ENCODE measurements at places on chromosomes 6 and 20.
A peak's percentile ranks its signal among the peaks of the same experiment; 100 is the strongest.

GRCh38 chr6:2579241-2579761 lies 171.4 kb downstream of the MYLK4 start:
- no peak for DNase-seq

DNA sequence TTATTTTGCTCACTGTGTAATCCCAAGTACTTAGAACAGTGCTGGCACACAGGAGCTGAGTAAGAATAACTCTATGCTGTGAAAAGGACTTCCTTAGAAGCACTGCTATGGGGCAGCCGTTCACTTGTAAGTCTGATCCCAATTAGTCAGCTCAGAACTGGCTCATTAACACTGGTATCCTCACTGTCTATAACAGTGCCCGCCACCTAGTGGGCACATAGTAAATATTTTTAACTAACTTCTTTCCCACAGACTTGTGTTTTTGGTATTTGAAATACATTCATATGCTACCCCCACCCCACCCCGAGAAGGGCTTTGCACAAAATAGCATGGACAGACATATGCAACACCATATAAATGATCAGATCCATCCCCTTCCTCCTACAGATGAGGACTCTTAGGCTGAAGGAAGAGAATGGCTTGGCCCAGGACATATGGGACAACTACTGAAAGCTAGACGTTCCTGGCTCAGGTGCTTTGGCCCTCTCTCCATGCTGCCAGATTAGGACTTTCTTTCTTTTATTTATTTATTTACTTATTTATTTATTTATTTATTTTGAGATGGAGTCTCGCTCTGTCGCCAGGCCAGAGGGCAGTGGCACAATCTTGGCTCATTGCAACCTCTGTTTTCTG lies 47.1 kb downstream of the DST start:
- DNase-seq: peak; percentile 50

DNA sequence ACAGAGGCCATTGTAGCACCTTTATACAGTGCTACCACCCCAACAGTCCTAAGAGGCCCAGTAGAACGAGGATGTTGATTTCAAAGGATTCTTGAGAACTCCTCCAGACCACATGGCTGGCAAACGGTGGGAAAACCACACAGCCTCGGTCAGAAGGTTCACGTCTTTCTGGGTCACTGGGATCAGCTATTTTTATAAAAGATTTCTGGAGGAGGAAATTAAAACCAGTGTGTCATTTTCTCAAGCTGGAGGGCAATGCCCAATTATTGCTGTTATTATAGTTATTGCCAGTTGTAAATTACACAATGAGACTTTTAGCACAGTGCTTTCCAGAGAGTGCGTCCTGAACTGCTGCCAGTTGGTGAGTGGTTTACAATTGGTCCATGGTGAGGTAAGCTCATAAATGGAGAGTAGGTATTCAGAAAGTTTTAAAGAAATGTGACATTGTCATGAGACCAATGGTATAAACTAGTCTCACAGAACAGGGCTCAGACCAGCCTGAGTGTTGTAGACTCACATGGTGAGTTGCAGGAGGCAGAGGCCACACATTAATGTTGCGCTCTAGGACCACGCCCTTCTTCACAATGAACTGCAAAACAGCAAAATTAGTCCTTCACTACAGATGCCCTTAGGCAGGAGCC lies 8.4 kb upstream of the PPP1R14C start:
- DNase-seq: no peak

DNA sequence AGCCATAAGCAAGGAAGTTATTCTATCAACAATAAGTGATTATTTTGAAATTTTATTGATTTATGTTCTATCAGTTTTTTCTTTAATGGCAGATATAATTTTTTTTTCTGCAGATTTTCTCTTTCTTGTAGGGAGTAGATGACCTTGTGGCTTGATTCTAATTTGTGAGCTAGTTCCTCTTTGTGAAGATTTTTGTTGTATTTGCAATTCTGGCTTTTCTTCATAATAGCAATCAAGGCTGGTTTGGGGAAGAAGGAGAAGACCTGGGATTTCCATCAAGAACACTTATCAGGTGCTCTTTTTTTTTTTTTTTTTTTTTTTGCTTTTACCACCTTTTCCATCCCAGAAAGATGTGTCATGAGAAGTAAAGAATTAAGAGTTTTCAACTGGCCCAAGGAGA lies 324.2 kb upstream of the MAN1A1 start:
- DNase-seq: no peak

GRCh38 chr6:43974643-43975230 lies 152.5 kb downstream of the MRPL14 start:
- DNase-seq: no peak

GRCh38 chr6:6885521-6886170 lies 222.1 kb upstream of the RREB1 start:
- peak; percentile 38 for DNase-seq

DNA sequence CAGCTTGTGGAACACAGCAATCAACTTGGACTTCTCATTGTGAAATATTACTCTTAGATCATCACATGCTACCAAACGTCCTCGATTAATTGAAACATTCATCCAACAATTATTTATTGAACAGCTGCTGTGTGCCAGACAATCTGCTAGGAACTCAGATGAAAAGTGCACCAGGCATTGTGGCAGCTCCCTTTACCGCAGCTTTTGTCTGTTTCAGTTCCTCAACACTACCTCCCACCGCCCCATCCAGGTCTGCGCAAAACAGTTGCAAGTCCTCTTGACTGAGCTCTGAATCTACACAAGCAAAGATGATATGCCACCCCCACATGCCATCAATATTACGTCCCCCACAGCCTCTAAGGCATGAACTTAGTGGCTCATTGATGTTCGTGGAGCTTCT lies 1094.4 kb upstream of the MAP3K7 start:
- no peak for DNase-seq

GRCh38 chr6:155011809-155012291 lies 16.7 kb downstream of the TIAM2 start:
- no peak for DNase-seq

DNA sequence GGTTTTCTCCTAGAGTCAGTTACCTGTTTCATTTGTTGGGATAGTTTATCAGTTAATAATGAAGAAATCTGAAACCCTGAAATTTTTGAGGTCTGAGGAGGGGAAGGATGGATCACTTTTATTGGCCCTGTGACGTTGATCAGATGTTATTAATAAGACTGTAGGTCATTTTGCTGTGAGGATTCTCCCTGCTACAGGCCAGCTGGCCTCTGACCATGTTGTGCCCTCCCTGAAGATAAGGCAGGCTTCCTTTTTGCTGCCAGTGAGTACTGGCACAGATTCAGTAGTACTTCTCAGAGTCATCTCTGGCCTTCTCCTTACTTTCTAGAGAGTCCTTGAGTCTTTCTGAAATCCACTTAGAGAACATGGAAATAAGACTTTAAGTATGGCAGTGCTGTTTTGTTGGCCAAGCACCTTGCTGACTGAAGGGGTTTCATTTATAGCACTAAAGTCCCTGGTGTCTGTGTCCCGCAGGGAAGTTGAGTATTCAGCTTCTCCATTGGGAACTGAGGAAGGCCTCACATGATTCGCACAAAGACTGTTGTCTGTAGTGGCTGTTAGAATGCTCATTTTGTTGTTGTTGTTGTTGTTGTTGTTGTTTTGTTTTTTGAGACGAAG lies 202.6 kb downstream of the DTNBP1 start:
- peak; percentile 77 for DNase-seq

DNA sequence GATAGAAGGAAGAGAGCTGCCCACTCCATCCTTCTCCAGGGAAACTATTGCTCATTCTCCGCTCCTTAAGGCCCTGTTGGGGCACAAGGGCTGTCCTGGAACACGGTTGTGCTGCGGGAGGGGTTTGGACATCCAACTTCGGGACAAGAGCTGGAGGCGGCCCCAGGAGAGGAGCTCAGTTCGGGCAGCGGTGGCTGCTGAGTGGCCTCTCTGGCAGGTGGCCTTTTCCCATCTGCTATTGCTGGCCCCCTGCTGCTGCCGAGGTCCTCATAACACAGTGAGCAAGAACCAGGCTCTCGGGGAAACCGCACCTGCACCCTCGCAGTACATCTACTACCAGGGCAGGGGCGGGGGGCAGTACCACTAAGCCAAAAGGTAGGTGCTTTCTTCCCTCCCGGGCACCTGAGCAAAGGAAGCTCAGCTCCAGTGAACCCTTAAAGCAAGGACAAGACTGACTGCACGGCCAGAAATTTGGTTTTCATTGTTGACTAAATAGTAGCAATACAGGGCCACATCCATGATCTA lies 63.7 kb downstream of the PSMG4 start:
- no peak for DNase-seq

DNA sequence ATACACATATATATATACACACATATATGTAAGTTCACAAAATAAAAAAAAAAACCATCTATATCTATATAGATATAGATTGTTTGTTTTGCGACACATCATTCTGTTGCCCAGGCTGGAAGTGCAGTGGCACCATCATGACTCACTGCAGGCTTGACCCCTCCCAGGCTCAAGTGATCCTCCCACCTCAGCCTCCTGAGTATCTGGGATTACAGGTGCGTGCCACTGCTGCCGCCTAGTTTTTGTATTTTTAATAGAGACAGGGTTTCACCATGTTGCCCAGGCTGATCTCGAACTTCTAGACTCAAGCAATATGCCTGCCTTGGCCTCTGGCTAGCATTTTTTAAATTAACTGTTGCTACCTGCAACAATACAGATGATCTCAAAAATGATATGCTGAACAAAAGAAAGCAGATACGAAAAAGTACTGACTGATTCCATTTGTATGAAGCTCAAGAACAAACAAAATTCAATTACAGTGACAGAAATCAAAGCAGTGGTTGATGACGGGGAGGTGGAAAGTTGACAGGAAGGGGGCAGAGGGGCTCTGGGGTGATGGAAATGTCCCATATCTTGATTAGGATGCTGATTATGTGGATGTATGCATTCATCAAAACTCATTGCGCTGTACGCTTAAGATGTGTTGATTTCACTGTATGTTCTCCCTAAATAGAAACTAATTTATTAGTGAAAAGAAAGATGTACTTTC lies 49.6 kb downstream of the ATXN1 start:
- no peak for DNase-seq

- DNase-seq: no peak
These were observed 181.1 kb downstream of the CDH4 start for GRCh38 chr20:61433176-61433575.

GRCh38 chr6:125258651-125259353 lies 43.0 kb downstream of the HDDC2 start:
- no peak for DNase-seq

- DNase-seq: no peak
These were observed 60.7 kb upstream of the LAMA2 start for GRCh38 chr6:128822271-128822670.

- DNase-seq: no peak
These were observed 53.4 kb downstream of the AKAP12 start for GRCh38 chr6:151292974-151293687.

GRCh38 chr6:134925800-134926199 lies 24.1 kb downstream of the ALDH8A1 start:
- no peak for DNase-seq

DNA sequence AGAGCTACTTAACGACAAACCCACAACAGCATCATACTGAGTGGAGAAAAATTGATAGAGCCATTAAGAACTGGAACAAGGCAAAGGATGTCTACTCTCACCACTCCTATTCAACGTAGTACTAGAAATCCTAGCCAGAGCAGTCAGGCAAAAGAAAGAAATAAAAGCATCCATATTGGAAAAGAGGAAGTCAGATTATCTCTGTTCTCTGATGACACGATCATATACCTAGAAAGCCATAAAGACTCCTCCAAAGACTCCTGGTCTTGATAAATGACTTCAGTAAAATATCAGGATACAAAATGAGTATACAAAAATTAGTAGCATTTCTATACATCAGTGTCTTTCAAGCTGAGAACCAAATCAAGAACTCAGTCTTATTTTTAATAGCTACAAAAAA lies 17.0 kb upstream of the FHL5 start:
- DNase-seq: no peak

GRCh38 chr6:129136751-129137150 lies 253.8 kb downstream of the LAMA2 start:
- DNase-seq: no peak

GRCh38 chr6:46505693-46506512 lies 14.7 kb upstream of the RCAN2 start:
- DNase-seq: no peak

DNA sequence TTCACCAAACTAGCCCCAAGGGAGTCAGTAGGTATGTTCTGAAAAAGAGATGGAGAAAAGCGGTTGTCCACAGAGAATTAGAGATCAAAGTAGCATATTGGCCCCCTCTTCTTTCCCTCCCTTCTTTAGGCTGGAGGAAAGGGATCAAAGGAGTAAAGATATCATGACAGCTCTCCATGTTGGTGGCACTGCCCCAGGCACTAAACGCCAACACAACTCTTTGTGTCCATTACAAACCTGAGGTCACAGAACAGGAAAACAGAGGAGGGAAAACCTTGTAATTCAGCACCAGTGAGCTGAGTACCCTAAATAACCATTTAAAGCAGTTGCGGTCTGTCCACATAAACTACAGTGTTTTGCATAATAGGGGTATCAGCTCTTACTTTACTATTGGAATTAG lies 113.0 kb upstream of the TFAP2D start:
- no peak for DNase-seq

DNA sequence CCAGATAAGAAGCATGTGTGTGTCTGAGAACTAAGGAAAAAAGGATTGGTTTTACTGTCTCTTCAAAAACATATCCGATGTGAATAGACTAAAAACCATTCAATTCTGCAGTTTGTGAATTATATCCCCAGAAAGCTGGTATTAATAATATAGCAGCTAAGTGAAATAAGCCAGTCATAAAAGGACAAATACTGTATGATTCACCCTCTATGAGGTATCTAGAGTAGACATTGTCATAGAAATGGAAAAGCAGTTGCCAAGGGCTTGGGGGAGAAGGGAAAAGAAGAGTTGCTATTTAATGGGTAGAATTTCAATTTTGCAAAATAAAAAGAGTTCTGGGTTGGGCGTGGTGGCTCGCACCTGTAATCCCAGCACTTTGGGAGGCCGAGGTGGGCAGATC lies 137.5 kb downstream of the ATXN1 start:
- no peak for DNase-seq

DNA sequence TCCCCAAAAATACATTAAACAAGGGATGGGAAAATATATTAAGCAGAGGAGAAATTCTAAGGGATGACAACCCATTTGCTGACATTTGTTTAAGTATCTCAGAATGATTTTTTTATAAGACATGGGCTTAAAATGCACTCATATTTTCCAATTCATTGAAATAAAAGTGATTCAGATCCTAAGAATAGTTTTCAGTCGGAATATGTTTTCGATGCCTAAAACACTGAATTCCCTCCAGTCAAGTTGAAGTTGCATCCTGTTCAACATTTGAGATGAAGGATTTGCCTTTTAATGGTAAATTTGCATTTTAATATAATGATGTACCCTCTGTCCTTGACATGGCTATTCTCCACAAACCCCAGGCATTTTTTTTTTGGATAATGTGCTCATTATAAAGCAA lies 79.3 kb downstream of the PTCHD4 start:
- no peak for DNase-seq

- DNase-seq: no peak
These were observed 229.0 kb downstream of the CDKAL1 start for GRCh38 chr6:20763296-20763695.

DNA sequence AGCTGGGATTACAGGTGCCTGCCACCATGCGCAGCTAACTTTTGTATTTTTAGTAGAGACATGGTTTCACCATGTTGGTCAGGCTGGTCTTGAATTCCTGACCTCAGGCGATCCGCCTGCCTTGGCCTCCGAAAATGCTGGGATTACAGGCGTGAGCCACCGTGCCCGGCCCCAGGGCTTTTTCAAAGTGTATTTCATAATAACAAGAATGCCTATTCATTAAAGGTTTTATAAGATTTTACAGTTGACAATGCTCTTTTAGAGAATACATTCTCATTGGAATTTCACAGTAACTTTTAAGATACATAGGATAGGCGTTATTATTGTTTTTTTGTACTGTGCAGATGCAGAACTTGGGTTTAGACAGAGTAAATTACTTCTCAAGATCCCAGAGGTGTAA lies 52.6 kb upstream of the PTPRK start:
- no peak for DNase-seq

GRCh38 chr20:33318096-33318429 lies 35.0 kb downstream of the BPIFB1 start:
- DNase-seq: no peak

Measured in testis (tissue), 5 donors.